ENCODE measurements at places on chromosomes 7 and 10. TPM values are rescaled to one million over a fixed set of nuclear protein-coding genes. Genes with fewer than 3 reads are reported as not detected.

DNA sequence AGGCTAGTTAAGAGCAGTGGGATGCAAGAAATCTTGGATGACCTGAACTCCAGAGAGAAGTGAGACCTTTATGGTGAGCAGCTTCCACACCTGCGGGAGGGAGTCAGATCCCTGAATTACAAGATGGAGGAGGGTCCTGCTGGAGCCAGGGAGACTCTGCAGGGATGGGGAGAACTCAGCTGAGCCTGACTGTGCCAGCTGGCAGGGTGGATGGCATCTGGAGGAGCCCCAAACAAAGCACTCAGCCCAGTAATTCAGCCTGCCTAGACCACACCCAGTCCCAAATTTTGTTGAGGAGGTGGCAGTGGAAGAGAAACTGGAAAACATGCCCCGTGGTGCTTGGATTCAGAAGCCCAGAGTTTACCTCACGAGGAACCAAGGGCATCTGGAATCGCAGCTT, 208.2 kb downstream of the WDR11 start:
- DNase-seq = no peak

DNA sequence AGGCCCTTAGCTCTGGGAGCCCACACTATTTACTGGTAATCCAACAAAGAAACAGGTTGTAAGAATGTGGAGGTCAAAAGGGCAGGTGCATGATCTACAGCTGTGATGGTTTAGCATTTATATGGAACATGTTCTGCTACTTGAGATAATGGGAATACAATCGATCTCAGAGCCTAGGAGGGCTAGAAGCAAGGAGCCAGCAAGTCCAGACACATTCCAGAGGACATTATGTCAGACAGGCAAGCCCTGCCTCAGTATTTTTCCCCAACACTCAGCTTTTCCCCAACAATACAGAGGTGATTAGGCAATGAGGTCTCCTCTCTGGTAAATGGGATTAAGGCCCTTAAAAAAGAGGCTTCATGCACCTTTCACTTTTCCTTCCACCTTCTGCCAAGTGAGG, 21.4 kb upstream of the GNAT3 start:
- no peak for DNase-seq

DNA sequence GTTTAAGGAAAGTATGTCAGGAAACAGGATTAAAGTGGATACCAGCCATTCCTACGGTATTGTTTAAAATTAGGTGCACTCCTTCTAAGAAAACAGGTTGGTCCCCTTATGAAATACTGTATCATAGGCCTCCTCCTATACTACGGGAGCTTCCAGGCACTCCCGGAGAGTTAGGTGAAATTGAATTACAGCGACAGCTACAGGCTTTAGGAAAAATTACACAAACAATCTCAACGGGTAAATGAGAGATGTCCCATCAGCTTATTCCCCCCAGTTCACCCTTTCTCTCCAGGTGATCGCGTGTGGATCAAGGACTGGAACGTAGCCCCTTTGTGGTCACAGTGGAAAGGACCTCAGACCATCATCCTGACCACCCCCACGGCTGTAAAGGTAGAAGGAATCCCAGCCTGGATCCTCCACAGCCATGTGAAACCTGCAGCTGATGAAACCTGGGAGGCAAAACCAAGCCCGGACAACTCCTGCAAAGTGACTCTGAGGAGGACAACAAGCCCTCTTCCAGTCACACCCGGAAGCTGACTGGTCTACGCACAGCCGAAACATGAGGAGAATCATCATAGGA, 25.1 kb upstream of the GHITM start:
- DNase-seq = no peak

DNA sequence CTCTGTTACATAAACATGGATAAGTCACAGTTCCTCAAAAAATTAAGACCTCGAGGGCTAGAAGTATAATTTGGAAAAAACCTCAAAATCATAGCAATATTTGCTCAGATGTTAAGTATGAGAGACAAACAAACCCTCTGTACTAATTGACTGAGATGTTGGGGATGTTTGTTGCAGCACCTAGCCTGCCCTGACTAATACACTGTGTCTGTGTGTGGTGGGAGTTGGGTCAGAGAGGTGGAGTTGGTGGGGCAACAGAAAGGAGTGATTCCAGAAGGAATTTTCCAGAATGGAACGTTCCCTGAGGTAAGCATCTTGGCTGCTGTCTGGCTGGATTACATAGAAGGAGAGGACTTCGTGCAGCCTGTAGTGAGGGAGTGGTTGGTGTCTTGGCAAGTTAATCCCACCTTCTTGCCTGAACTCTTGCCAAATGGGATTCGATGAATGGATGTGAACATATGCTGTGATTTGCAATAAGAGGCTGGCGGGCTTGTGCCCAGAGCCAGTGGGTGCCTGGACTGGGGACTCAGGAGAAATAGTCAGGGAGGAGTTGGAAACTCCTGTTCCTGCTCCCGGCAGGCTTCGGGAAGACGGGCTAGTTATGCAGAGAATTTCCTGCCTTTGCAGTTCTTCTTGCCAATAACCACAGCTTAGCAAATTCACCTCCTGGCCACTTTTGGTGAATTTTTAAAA, 9.3 kb upstream of the FAM180A start:
- DNase-seq = peak; percentile 81

GRCh38 chr7:523347-524336, 4.0 kb upstream of the PDGFA start:
- no peak for DNase-seq

DNA sequence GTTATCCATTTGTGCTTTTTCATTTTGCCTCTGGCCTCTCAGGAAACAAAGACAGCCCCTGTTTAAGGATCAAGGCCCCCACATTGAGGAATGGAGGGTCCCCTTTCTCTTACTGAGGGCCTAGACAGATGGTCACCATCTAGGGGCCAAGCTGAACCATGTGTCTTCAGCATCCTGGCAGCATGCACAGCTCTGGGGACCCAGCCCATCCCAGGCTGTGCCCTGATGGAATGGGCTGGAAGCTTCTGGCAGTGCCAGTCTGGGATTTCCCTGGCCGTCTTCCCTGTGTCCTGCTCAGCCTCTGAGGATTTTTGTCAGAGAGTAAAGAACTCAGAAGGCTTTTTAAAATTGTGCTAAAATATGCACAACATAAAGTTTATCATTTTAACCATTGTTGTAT, 116.8 kb downstream of the ITIH5 start:
- DNase-seq = no peak

DNA sequence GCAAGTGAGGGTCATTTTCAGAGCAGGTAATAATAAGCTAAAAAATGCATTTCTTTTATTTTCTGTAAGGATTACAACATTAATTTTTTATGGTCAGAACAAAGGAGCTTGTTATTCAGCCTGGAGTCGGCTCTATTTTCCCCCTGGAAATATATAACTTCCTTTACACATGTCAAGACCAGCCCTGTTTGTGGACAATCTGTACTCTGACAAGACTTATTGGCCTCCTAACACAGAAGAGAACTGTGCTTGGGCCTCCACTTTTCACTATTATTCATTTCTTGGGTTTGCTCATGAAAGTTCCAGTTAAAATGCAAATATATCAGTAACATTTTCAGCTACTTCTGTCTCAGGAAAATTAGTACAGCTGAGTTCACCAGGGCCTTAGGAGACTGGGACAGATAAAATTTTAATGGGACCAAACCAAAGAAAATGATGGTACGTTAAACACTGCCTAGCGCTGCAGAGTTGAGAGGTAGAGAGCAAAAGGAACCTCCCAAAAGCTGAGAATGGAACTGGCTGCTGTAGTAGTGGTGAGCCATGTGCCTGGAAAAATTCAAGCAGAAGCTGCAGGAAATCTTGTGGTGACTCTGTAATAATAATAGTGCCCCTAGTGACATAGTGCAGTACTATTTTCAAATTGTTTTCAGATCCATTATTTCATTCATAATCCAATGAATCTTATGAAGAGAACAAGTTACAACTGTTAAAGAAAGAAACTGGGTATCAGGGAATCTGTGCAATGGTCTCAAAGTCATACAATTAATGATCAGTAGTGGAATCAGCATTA, 227.2 kb upstream of the KIAA1217 start:
- DNase-seq = no peak

DNA sequence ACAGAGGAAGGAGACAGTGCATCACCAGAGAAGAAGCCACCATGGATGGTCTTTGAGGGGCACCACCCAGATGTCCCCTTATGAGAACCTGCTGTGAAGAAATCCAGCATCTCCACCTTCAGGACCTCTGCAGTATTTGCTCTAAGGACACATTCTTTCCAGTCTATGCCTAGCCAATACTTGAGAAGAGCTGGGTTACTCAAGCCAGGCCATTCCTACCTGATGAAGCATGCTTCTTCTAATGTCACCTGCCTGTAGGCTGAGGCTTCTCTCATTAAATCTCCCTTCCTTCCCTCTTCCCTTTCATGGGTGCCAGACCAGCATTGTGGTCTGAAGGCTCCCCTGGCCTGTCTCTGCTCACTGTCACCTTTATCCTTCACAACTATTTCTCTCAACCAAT, 654.5 kb upstream of the AUTS2 start:
- no peak for DNase-seq

- no peak for DNase-seq
Measured at GRCh38 chr7:52473756-52474155, 561.7 kb upstream of the POM121L12 start.

DNA sequence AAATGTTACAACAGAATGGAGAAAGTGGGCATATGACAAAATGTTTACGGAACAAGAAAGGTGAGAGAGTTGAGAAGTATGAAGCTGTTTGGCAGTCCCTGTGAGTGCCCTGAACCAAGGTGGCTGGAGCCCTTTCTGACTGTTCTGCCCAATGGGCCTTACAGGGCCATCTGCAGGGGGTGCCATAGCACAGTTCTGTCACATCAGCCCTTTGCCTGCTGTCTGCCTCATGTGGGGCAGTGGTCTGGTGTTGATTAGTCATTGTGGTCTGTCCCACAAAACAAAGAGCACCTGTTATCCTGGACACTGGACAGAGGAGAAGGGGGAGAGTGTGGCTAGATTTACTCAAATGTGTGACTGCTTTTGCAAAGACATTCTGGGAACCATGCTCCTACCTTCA, 51.5 kb upstream of the OSBPL3 start:
- DNase-seq = no peak

DNA sequence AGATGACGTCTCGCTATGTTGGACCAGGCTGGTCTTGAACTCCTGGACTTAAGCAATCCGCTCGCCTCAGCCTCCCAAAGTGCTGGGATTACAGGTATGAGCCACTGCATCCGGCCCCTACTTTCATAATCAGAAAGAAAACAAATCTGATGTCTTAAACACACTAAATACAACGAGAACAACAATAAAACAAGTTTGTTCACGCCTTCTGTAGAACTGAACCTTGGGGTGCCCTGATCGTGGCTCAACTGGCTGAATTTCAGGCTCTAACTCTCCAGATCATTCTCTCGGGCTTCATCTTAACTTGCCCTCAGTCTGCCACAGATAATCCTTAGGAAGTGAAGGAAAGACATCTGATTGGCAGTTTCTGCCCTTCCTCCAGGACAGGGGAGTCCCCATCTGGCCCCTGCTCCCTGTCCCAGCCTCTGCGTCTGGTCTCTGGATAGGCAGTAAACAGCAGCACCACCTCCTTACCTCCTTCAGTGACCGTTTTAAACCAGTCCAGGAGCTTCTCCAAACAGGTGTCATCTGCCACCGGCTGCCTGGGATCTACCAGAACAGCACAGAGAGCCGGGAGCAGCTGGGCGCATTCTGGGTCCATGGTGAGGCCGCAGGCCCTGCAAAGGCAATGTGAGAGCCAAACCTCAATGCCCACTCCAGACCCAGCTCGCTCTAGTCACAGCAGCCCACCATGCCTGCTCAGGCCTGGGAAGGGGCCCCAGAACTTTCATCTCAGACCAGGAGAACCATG, 1.3 kb downstream of the BRAT1 start:
- DNase-seq = no peak

GRCh38 chr10:108462005-108462404, 1297.5 kb upstream of the SORCS1 start:
- no peak for DNase-seq

GRCh38 chr7:123773481-123773880, 24.7 kb upstream of the WASL start:
- DNase-seq = no peak

Gene PDE1C
- 6.6 TPM for total RNA-seq

Gene C10orf105
- total RNA-seq = 0.36 TPM

Gene CCDC172
- not detected for total RNA-seq

Gene SCART1
- 7.3 TPM for total RNA-seq

Gene STEAP4
- total RNA-seq = 343 TPM

Gene MRLN
- 0.65 TPM for total RNA-seq

Gene PLAC9
- 37.7 TPM for total RNA-seq

Data from aorta (tissue), 5 donors.